ENCODE measurements at places on chromosomes 3 and 15. TPM values are rescaled to one million over a fixed set of nuclear protein-coding genes. Genes with fewer than 3 reads are reported as not detected.

The GOLGA6D gene
- not detected for polyA plus RNA-seq

The ARNT2 gene
- polyA plus RNA-seq: 6.3 TPM

The GJD2 gene
- not detected for polyA plus RNA-seq

The TYRO3 gene
- polyA plus RNA-seq: 8.6 TPM

The CCDC80 gene
- 62.3 TPM for polyA plus RNA-seq

The GCNT3 gene
- 0.04 TPM for polyA plus RNA-seq

The SSUH2 gene
- 0.49 TPM for polyA plus RNA-seq

The MESD gene
- 17.7 TPM for polyA plus RNA-seq

The LMAN1L gene
- polyA plus RNA-seq: 0.33 TPM
